Activated naive CD8-positive, alpha-beta T cell treated with anti-CD3 and anti-CD28 coated beads, Interleukin-2, amount 50 U/mL, for 24 hours (primary cell): ENCODE measurements at places on chromosomes 6 and 20.

DNA sequence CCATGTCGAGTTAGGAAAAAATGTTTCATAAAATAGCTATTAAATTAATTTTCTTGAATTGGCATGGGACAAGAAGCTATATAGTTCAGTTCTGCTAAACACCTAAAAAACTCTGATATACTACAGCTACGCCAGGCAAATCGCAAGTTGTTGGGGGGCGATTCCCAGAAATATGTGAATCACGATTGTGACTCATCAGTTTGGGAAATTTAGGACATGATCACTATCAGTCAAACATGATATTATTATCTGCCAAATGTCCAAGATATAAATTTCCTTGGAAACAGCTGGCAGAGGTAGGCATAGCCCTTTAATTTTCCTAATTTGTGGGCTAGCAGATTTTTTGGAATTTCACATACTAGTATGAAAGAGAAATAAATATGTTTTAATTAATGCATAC is 123.6 kb downstream of the ATXN1 start:
- H3K4me3 ChIP-seq: no peak overlapping the region
- peaks cover 36% of the 10 kb centered on the region for H3K36me3 ChIP-seq
- no peaks in the 10 kb centered on the region for H3K27me3 ChIP-seq
- no peak overlapping the region for H3K27ac ChIP-seq
- peaks cover 43% of the 10 kb centered on the region for H3K4me1 ChIP-seq

- no peak for DNase-seq
- peaks cover 84% of the 10 kb centered on the region for H3K36me3 ChIP-seq
- peaks cover 79% of the 10 kb centered on the region for H3K4me1 ChIP-seq
- peak overlapping the region; percentile 95 for H3K27ac ChIP-seq
- peak overlapping the region; percentile 86 for H3K4me3 ChIP-seq
Measured at GRCh38 chr6:158654498-158654897, 4.6 kb downstream of the SYTL3 start.

DNA sequence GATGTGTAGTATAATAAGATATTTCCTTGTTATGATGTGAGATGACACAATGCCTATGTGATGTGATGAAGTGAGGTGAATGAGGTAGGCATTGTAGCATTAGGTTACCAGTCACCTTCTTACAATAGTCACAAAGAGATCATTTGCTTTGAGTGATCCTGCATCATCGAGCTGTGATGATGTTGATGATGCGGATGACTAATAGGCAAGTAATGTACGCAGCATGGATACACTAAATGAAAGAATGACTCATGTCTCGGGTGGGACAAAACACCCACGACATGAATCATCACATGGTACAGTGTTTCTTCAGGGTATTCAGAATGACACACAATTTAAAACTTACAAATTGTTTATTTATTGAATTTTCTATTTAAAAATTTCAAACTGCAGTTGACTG is 806.3 kb upstream of the GJE1 start:
- H3K4me1 ChIP-seq: peaks cover 20% of the 10 kb centered on the region
- H3K27ac ChIP-seq: no peak overlapping the region
- DNase-seq: peak; percentile 26
- H3K27me3 ChIP-seq: no peaks in the 10 kb centered on the region
- no peaks in the 10 kb centered on the region for H3K36me3 ChIP-seq
- H3K4me3 ChIP-seq: no peak overlapping the region

GRCh38 chr6:148893481-148893880 is 146.7 kb downstream of the UST start:
- peaks cover 4% of the 10 kb centered on the region for H3K4me1 ChIP-seq
- peaks cover 4% of the 10 kb centered on the region for H3K27me3 ChIP-seq
- H3K4me3 ChIP-seq: no peak overlapping the region
- H3K36me3 ChIP-seq: no peaks in the 10 kb centered on the region

- no peaks in the 10 kb centered on the region for H3K4me1 ChIP-seq
- peaks cover 3% of the 10 kb centered on the region for H3K27me3 ChIP-seq
- peaks cover 7% of the 10 kb centered on the region for H3K36me3 ChIP-seq
- no peak overlapping the region for H3K27ac ChIP-seq
Measured at GRCh38 chr20:29873946-29874345, 1383.5 kb upstream of the DEFB115 start.

- H3K27me3 ChIP-seq: peaks cover 3% of the 10 kb centered on the region
- H3K4me1 ChIP-seq: no peaks in the 10 kb centered on the region
- H3K27ac ChIP-seq: no peak overlapping the region
Measured at GRCh38 chr6:29917857-29918256, 24.5 kb upstream of the HLA-A start.
